CD8-positive, alpha-beta memory T cell (primary cell): ENCODE measurements at places on chromosomes 11 and 22. TPM values are rescaled to one million over a fixed set of nuclear protein-coding genes. Genes with fewer than 3 reads are reported as not detected.

DNA sequence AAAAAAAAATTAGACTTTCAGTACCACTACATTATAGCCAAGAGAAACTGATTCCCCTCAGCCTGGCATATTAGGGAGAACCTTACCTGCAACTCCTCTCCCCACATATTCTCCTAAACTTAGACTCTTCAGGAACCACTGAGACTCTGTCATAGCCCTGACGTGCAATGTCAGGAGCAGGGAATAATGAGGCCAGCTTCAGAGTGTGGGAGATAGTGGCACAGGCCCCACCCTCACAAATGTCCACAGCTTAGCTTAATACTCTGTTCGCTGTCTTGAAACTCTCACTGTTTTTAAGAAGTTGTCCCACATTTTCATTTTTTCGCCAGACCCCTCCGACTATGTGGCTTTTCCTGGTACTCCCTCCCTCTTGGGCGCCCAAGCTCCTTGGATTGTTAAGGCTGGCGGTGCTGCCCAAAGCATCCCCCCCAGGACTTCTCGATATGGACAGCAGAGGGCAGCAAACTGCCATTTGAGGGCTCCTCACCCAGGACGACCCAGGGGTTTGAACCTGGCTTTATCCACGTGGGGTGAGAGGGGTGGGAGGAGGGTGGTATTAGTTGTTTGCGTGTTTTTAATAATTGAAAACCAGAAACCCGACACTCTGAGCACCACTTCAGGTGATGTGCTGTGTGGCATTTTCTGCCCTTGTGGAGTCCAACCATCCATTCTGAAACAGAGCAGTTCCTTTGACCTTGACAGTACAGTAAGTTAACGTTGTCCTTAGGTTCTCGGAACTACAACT is 45.2 kb upstream of the RASSF10 start:
- peak; percentile 65 for DNase-seq
- H3K27ac ChIP-seq: no peak overlapping the region
- H3K36me3 ChIP-seq: no peaks in the 10 kb centered on the region
- H3K4me3 ChIP-seq: no peak overlapping the region
- no peaks in the 10 kb centered on the region for H3K4me1 ChIP-seq

- no peak for DNase-seq
- no peak overlapping the region for H3K27ac ChIP-seq
- peaks cover 3% of the 10 kb centered on the region for H3K27me3 ChIP-seq
- H3K4me1 ChIP-seq: no peaks in the 10 kb centered on the region
- H3K4me3 ChIP-seq: no peak overlapping the region
These were observed 249.3 kb downstream of the KIRREL3 start for GRCh38 chr11:126751242-126751641.

DNA sequence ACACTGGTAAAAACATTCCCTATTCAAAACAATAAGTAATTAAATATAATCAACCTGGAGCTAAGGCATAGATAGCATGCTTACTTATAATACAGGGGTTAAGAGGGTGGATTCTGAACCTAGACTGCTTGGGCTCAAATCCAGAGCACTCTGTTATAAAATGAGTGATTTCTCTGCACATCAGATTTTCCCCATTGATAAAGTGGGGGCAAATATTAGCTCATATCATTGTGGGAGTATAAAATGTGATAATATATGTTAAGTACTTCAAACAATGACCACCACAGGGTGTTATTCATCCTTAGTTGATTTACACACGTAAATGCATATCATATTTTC is 139.4 kb downstream of the LUZP2 start:
- no peak for DNase-seq
- no peaks in the 10 kb centered on the region for H3K36me3 ChIP-seq
- H3K4me3 ChIP-seq: no peak overlapping the region
- H3K27ac ChIP-seq: no peak overlapping the region
- no peaks in the 10 kb centered on the region for H3K4me1 ChIP-seq

- H3K27me3 ChIP-seq: no peaks in the 10 kb centered on the region
- no peaks in the 10 kb centered on the region for H3K36me3 ChIP-seq
- DNase-seq: no peak
- H3K27ac ChIP-seq: no peak overlapping the region
- no peaks in the 10 kb centered on the region for H3K4me1 ChIP-seq
These were observed 52.1 kb upstream of the RASD2 start for GRCh38 chr22:35488513-35488912.

DNA sequence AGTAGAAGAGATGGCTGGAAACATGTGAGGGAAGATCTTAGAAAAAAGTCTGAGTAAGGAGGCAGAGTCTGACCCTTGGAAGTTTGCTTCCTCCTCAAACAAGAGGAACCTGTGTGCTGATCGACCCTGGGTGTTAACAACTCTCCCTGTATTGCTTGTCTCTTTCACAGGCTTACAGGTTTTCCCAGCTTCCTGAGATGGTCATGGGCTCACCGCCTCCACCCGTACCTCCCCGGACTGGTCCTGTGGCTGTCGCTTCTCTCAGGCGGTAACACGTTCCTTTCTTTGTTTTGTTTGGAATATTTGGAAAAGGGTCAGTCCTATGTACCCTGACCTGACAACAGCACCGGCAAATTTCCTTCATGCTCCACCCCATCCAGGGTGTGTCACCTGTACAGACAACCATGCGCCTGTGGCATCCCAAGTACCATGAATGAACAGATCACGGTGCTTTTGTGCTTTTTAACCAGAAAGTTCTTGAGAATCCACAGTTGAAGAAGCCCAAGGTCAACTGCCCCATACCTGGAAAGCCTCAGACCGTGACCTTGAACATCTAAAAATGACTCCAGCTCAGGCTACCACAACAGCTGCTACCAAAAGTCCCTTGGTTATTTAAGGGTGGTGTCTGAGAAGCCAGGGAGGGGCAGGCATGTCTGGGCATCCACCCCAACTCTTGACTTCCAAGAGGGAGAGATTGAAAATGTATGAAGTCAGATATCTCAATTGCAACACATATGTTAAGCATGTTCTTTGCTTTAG is 44.6 kb downstream of the C11orf91 start:
- H3K27me3 ChIP-seq: no peaks in the 10 kb centered on the region
- no peak overlapping the region for H3K27ac ChIP-seq
- no peak overlapping the region for H3K4me3 ChIP-seq
- H3K36me3 ChIP-seq: no peaks in the 10 kb centered on the region

DNA sequence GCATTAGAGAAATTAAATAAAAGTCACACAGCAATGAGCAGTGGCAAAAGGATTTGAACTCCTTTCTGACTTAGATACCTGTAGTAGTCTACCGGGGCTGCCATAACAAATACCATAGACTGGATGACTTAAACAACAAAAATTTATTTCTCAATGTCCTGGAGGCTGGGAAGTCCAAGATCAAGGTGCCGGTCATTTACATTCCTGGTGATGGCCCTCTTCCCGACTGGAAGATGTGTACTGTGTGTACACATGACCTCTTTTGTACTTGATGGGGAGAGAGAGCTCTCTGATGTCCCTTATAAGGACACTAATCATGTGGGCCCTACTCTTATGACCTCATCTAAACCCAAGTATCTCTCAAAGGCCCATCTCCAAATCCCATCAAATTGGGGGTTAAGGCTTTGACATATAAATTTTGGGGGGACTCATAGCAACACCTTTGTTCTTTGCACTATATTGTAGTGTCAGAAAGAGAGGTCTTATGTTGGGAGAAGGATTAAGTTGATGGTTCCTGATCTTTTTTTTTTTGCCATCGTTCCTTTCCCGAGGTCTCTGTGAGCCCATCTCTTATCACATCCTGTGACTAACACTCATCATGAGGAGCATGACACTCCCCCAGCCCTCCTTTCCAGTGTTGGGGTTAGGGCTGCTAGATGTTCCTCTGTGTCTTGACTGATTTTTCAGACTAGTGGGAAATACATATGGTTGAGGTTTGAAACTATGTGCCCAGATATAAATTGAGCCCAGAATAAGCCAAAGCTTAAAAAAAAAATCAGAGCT is 104.3 kb downstream of the TRAF6 start:
- DNase-seq: no peak
- H3K4me3 ChIP-seq: no peak overlapping the region
- H3K4me1 ChIP-seq: peaks cover 26% of the 10 kb centered on the region
- no peak overlapping the region for H3K27ac ChIP-seq
- no peaks in the 10 kb centered on the region for H3K27me3 ChIP-seq
- peaks cover 11% of the 10 kb centered on the region for H3K36me3 ChIP-seq

GRCh38 chr11:2574553-2575535 is 125.0 kb downstream of the KCNQ1OT1 start:
- H3K36me3 ChIP-seq: no peaks in the 10 kb centered on the region
- DNase-seq: no peak
- no peaks in the 10 kb centered on the region for H3K4me1 ChIP-seq

- no peaks in the 10 kb centered on the region for H3K4me1 ChIP-seq
- DNase-seq: no peak
- H3K36me3 ChIP-seq: no peaks in the 10 kb centered on the region
- H3K27ac ChIP-seq: no peak overlapping the region
- no peak overlapping the region for H3K4me3 ChIP-seq
- no peaks in the 10 kb centered on the region for H3K27me3 ChIP-seq
These were observed 593.7 kb downstream of the METTL15 start for GRCh38 chr11:28701760-28702449.

DNA sequence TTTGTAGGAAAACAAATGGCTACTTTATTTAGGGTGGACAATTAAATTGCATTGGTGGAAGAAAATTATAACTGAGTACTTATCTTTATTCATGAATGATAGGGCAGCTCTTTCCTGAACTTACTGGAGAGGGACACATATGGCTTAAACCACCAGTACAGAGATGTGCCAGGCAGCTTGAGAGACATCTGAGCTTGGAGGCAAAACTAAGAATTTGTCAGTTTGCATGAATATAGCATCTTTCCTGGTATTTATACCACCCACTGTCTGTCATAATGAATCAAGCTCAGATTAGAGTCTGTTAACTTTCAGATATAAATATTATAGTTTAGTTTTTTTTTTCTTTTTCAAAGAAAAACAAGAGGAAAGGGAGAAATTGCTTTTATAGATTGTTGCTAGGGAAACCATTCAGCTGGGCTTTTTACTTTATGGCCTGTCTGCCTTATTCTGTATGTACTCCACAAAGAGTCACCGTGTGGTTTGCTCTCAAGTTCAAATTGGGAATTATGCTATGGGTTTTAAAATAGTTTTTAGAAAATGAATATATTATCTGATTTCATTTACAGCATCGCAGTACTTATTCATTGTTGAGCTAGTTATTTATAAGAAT is 477.0 kb upstream of the CHORDC1 start:
- H3K36me3 ChIP-seq: no peaks in the 10 kb centered on the region
- H3K27ac ChIP-seq: no peak overlapping the region
- H3K4me3 ChIP-seq: no peak overlapping the region
- no peaks in the 10 kb centered on the region for H3K4me1 ChIP-seq

GRCh38 chr11:92357344-92357743 is 132.7 kb downstream of the FAT3 start:
- no peaks in the 10 kb centered on the region for H3K36me3 ChIP-seq
- no peak for DNase-seq
- H3K4me1 ChIP-seq: no peaks in the 10 kb centered on the region

GRCh38 chr11:69913591-69914285 is 94.5 kb upstream of the FGF3 start:
- H3K36me3 ChIP-seq: no peaks in the 10 kb centered on the region
- no peak overlapping the region for H3K4me3 ChIP-seq
- peaks cover 4% of the 10 kb centered on the region for H3K27me3 ChIP-seq

- H3K27ac ChIP-seq: no peak overlapping the region
- peak overlapping the region; percentile 16 for H3K4me3 ChIP-seq
- H3K27me3 ChIP-seq: no peaks in the 10 kb centered on the region
- H3K36me3 ChIP-seq: peaks cover 32% of the 10 kb centered on the region
These were observed 2.0 kb downstream of the SF3A1 start for GRCh38 chr22:30354644-30355043.

DNA sequence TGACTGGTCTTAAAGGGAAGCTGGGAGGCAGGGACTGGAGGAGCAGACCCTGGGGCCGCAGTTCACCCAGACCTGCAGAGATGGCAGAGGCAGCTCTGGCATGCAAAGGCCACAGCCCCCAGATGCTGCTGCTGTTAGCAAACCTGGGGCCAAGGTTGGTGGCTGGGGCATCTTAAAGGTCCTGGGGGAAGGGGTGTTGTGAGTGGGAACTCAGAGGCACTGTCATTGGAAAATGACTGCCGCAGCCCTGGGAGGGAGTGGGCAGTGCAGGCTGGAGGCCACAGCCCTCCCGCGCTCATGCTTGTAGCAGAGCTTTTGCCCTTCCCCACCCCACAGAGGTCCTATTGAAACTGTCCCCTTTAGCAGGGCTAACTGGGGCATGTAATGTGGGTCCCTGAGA is 111.8 kb downstream of the CTTN start:
- no peak for DNase-seq
- no peaks in the 10 kb centered on the region for H3K36me3 ChIP-seq
- no peak overlapping the region for H3K4me3 ChIP-seq
- H3K4me1 ChIP-seq: no peaks in the 10 kb centered on the region
- no peak overlapping the region for H3K27ac ChIP-seq

GRCh38 chr11:77776455-77776854 is 44.1 kb downstream of the RSF1 start:
- no peak overlapping the region for H3K4me3 ChIP-seq
- H3K4me1 ChIP-seq: peaks cover 22% of the 10 kb centered on the region
- H3K27me3 ChIP-seq: no peaks in the 10 kb centered on the region
- no peaks in the 10 kb centered on the region for H3K36me3 ChIP-seq

- no peaks in the 10 kb centered on the region for H3K27me3 ChIP-seq
- no peaks in the 10 kb centered on the region for H3K4me1 ChIP-seq
- no peaks in the 10 kb centered on the region for H3K36me3 ChIP-seq
These were observed 32.4 kb downstream of the TMEM225 start for GRCh38 chr11:123853038-123853437.

- no peaks in the 10 kb centered on the region for H3K27me3 ChIP-seq
- no peak overlapping the region for H3K27ac ChIP-seq
- no peaks in the 10 kb centered on the region for H3K4me1 ChIP-seq
- H3K4me3 ChIP-seq: no peak overlapping the region
These were observed 18.6 kb downstream of the FXYD6 start for GRCh38 chr11:117857734-117858414.

DNA sequence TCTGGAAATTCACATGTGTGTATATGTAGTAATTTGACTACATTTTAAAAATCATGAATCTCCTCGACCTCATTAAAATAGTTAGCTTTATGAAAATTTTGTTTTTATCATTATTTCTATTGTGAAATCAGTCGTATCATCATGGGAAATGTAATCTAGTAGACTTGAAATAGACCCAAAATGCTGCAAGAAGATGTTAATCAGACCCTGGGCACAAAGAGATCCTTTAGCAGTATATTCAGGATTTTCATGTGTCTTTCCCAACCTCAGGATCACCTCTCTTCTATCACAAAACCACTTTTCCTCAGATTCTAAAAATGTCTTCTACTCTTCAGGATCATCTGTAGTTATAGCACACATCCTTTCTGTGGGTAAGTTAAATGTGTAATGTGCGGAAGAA is 74.9 kb upstream of the ADSL start:
- H3K4me1 ChIP-seq: peaks cover 15% of the 10 kb centered on the region
- peaks cover 27% of the 10 kb centered on the region for H3K36me3 ChIP-seq
- H3K27ac ChIP-seq: no peak overlapping the region
- H3K4me3 ChIP-seq: no peak overlapping the region
- no peak for DNase-seq

DNA sequence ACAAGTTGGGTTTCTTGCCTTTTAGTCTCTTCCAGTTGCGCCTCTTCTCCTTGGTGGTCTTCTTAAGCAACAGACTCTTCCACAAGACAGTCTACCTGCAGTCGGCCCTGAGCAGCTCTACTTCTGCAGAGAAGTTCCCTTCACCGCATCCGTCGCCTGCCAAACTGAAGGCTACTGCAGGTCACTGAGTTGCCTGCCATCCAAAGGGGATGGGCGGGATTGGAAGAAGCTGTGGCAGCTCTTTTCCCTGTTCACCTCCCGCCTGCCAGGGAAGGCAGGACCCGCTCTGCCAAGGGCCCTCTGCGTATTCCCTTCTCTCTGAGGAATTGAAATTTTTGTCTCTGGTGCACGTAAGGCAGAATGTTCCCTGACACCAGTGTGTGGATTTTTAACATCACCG is 9.2 kb upstream of the STT3A start:
- DNase-seq: no peak
- H3K27me3 ChIP-seq: no peaks in the 10 kb centered on the region
- H3K4me3 ChIP-seq: no peak overlapping the region
- H3K36me3 ChIP-seq: peaks cover 37% of the 10 kb centered on the region

CACNA1I gene
- total RNA-seq: 4.6 TPM

MS4A2 gene
- total RNA-seq: not detected

C11orf16 gene
- total RNA-seq: not detected

NECTIN1 gene
- 3.0 TPM for total RNA-seq
